GF-D8 (cell line): ENCODE measurements at places on chromosomes 2 and 18.

GRCh38 chr2:102498414-102498813 lies 25.4 kb downstream of the SLC9A4 start:
- DNase-seq = no peak

- no peak for DNase-seq
These were observed 76.4 kb downstream of the TSHZ1 start for GRCh38 chr18:75287006-75287405.

DNA sequence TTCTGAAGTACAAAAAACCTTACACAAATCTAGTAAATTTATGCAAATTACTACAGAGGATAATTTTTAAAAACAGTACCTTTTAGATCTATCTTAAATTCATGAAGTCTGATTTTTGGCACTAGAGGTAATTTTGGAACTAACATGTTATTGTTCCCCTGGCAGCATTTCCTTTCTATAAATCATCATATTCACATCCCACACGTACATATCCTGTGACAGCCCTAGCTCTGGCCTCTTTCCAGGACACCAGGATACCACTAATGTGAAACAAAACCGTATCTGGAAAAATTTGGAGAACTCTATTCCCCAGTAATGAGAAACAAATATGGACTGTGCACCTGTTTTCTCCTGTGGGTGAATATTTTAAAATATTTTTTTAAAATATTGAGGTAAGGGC lies 14.0 kb upstream of the BIRC6 start:
- no peak for DNase-seq

GRCh38 chr2:187996630-187997029 lies 295.0 kb upstream of the GULP1 start:
- DNase-seq = no peak

DNA sequence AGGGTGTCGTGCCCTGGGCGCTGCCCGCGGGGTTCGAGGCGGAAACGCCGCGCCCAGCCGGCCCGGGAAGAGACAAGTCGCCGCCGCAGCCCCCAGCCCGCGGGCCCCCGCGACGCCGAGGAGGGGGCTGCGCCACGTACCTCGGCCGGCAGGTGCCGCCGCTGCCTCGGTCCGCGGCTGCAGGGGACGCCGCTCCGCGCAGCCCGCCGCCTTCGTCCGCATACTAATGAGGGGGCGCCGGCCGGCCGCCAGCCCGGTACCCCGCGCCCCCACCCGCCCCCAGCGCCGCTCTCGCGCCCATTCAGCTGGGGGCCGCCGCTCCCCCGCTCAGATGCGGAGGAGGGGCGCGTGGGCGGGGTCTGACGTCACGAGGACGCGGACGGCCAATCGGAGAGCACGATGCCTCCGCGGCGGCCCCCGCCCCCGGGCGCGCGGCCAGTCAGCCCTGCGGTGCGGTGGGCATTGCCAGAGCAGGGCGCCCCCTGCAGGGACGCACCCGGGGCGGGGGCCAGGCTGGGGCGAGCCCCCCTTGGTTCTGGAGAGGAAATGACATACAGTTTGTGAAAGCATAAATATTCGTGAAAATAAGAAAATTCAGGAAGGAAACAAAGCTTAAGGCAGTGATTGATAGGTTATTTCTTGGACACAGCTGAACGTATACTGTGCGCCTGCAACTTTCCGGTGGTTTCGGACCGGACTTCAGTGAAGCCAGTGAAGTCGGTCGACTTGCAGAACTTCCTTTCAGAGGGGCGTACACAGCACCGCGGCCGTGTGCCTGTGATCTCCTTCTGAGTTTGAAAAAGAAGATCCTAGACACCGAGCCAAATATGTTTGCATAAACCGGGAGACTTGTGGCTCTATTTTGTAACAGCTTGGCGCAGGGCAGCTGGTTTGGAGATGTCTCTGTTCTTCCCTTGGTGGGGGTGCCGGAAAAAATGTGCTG lies at the start of gene ST3GAL5:
ST3GAL5 (minus strand) TSS at position 307 of the 943 bp plus-strand sequence; CDS start at position 222, 85 bp downstream.
- DNase-seq = peak; percentile 80

DNA sequence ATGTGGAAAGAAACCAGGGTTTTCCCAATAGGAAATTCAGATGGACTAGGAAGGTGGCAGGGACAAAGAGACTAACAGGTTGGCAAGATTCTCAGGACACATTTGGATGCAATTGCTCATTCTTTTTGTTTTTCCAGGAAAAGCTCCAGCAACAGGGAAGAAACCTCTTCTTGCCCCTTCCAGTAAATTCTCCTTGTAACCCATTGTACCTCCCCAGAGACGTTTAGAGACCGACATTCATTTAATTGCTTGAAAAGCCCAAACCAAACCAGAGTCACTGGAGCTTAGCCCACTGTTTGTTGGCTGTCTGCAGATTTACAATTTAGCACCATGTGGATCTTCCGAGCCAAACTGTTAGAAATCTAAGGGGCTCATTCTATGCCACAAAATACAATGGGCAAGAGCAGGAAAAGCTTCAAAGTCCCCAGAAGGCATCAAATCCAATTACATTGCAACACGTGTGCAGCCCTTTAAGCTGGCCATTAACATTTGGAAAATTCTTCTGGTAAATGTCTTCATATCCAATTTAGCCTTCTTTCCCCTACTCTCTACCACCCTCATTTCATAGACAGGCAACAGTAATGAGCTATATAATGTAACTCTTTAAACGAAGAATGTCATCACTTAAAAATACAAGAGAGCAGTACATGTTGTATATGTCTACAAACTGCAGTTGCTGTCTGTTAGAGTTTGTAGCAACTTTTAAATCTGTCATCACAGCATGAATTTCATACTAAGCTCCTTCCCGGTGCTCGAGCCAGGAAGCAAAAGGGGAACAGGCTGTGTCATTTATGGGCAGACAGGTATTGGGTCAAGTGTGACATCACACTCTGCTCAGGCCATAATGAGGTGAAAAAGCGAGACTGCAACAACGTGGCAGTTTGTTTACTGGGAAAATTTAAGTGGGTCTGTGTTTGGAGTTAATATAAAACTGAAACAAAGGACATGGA lies 235.6 kb upstream of the HNRNPA3 start:
- no peak for DNase-seq

DNA sequence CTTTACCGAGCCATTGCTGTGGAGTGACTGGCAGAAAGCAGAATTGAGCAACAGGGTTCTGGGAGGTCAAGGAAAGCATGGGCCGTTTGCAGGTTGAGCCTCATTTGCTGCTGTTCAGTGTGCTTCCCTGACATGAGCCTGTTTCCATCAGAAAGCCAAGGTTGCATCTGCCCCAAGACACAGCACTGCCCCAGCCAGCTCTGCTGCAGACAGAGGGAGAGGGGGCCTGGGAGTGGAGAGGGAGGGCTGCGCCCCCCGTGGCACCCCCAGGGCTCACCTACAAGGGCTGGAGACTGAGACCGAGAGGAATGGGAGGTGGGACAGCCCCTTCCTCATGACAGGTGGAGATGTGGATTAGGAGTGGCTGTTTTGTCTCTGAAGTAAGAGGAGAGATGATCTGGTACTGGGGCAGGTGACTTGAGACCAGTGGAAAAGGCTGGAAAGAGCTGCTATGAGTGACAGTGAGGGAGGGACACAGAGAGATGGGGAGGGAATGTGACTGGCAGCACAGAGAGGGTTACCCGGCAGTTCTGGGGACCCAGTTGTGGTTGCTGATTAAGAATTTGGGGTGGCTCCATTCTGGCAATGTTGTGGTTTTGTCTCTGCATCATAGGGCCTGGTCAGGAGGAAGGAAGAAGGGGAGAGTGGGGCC lies 218.0 kb downstream of the DYSF start:
- no peak for DNase-seq

- DNase-seq = peak; percentile 26
These were observed 117.7 kb downstream of the B3GNT2 start for GRCh38 chr2:62313449-62314227.

GRCh38 chr2:186422226-186422625 lies 63.8 kb upstream of the ZC3H15 start:
- no peak for DNase-seq
